Cerebellar nuclear complex (tissue), 1 donor: ENCODE measurements at places on chromosomes 2 and 18.

DNA sequence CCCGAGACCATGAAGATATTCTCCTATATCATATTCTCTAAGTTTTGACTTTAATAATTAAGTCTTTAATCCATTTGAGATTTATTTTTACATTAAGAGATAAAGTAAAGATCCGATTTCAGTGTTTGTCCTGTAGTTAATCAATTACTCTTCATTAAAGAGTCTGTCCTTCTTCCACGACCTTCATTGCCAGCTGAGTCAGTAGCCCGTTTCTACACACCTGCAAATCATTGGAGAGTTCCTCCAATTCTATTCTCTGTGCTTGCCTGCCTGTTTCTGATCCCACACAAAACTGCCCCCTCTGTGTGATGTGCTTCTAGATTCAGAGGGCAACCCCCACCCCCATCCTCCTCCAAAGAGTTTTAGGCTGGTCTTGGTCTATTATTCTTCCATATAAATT, 119.2 kb downstream of the KCNF1 start:
- DNase-seq: no peak

DNA sequence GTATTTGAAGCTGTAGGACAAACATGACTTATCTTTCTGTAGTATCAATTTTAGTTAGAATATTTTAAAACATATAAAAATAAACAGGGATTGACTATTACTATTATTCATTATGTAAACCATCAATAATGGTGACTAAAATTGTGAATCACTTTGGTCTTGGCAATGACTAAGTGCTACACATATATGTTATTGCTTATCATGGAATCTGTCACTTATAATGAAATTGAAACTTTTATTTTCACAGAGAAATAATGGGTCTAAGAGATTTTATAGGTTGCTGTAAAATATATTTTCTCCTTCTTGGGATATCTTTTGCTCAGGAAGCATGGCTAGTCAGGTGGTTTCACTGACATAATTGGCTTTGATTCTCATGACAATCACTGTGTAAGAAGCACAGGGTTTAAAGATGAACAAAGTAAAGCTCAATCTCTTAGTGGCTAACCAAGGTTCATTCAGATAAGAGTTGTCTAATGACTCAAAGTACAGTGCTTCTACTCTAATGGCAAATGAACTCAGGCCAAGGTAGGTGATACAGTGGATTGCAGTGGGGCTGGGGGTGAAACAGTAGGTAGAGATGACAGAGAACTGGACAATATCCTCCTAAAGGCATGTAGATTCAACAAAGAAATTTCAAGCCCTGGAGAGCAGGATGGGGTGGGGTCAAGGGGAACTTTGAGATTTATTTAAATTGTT, 98.6 kb upstream of the FANCL start:
- DNase-seq: no peak

DNA sequence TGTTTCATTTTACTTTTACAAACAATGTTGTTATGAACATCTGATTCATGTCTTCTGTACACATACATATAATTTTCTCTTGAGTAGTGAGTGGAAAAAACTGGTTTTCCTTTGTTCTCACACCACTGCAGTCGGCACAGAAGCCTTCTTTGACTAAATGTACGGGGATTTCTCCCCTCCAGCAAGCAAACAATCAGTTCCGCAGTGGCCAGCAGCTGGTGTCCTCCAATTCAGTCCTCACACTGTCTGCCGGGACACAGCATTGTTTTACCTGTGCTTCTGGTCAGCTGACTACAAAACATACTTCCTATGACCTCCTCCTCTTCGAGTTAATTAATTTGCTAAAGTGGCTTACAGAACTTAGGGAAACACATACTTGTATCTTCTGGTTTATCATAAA, 202.8 kb downstream of the WDR7 start:
- DNase-seq: no peak

GRCh38 chr2:120625865-120626560, 109.7 kb upstream of the GLI2 start:
- no peak for DNase-seq

- DNase-seq: no peak
Observed at GRCh38 chr2:37421686-37422085, 77.3 kb downstream of the QPCT start.

- no peak for DNase-seq
Observed at GRCh38 chr2:85485815-85486214, 53.2 kb upstream of the MAT2A start.

- no peak for DNase-seq
Observed at GRCh38 chr2:69238449-69239031, 148.5 kb downstream of the GFPT1 start.

DNA sequence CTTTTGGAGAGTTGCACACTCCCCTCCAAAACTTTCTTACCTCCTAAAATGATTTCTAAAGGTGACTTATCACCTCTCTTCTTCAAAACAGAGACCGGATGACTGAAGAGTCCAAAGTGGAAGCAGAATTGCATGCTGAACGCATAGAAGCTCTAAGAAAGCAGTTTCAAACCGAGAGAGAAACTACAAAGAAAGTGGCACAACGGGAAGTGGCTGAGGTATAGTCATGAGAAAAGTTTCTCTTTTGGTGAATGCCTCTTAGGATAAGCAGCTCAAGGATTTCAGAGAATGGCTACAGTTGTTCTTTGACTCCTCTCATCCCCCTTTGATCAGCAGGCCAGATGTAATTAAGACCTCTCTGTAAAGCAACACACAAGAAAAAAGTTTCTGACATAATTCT, 73.6 kb downstream of the GTF3C3 start:
- DNase-seq: no peak

DNA sequence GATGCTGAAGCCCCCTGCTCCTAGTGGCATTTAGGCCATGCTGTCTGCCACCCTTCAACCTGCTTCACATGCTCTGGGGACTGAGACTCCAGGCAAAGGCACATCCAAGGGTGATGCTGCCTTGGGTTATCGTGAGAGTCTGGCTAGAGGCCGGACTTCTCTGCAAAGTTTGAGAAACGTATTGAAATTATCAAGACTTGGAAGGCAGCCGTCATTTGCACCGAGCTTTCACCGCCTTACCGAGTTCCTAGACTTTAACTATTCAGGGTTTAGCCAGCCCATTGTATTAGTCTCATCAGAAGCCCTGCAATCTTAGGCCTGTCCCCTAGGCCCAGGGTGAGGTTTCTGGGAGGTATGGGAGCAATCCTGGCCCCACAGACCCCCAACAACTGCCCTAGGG, 34.0 kb downstream of the RDH14 start:
- no peak for DNase-seq

GRCh38 chr18:48813833-48814489, 136.8 kb downstream of the SMAD7 start:
- no peak for DNase-seq

DNA sequence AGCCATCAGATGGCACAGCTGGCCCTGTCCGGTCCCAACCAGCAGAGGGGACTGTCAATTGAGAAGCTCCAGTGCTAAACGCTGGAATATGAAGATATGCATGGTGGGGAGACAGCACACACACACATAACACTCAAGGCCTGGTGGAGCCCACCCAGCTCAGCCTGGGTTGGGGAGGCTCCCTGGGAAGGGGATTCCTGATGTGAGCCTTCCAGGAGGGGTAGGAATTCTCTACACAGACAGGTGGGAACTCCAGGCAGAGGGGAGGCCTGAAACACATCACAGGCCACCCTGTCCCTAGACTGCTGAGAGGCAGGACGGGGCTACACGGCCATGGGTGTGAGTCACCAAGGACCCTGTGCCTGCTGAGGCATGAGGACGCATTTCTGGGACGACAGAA, 49.4 kb upstream of the SH3RF3 start:
- DNase-seq: no peak

DNA sequence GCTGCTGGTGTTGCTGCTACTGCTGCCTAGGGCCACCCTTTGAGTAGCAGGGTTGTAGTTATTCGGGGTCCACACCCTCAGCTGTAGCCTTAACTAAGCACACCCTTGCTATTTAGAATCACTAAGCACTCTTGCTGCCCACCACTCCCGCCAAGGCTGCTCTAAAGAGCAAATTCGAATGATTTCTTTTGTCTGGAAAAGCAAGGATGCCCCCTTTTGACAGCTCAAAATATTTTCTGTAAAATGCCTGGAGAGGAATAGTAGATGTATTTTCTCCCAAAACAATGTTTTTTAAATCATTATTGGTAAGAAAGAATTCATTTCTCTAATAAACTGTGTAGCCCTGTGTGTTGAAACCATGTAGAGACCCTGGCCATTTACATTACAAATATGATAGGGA, 80.8 kb upstream of the PAPOLG start:
- DNase-seq: no peak

GRCh38 chr2:99507937-99508818, 18.4 kb upstream of the REV1 start:
- DNase-seq: no peak

DNA sequence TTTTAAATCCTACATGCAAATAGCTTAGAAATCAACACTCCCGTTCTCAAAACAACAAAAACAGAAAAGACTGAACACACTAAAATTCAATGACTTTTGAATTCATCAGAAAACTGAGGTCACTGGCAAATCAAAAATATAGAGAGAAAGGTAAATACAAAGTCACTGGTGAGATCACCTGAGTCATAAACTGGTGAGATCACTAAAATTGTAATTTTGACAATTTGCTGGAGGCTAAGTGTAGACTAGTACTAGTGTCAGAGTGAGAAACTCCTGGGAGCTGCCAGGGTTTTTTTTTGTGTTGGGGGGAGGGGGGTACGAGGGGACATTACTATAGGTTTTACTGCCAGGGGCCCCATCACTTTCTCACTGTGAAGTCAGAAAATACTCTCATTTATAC, 1876.0 kb upstream of the CELF4 start:
- no peak for DNase-seq

GRCh38 chr18:56377231-56377630, 261.2 kb downstream of the TXNL1 start:
- DNase-seq: no peak

DNA sequence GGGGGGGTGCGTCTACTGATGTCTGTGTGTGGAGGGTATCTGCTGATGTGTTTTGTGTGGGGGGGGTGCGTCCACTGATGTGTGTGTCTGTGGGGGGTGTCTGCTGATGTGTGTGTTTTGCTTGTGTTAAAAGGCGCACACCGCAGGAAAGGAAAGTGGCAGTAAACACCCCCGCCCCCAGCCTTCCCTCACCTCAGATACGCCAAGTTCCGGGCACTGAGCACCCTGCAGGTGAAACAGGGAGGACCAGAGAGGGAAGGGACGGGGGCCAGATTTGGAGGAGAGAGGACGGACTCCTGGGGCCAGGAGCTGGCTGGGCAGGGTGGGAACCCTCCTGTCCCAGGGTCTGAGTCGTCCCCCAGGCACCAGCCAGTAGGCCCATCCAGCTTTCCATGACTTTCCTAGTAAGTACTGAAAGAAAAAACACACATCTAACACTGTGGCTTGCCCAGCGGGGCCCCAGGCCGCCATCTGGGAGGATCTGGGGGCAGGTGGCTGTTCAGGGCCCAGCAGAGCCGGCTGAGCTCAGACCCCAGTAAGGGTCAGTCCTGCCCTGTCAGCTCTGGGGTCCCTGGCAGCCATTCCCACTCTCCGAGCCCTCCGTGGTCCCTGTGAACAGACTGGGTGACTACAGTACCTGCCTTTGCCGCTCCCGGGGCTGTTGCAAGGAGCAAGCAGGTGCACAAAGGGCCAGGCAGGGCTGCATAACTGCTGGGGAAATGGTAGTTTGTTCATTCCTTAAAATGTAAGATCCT, 126.9 kb downstream of the NFATC1 start:
- DNase-seq: no peak

GRCh38 chr2:209395229-209395628, 28.6 kb upstream of the MAP2 start:
- DNase-seq: no peak
